Stomach (tissue), 19 donors: ENCODE measurements at places on chromosomes 12 and 14.

DNA sequence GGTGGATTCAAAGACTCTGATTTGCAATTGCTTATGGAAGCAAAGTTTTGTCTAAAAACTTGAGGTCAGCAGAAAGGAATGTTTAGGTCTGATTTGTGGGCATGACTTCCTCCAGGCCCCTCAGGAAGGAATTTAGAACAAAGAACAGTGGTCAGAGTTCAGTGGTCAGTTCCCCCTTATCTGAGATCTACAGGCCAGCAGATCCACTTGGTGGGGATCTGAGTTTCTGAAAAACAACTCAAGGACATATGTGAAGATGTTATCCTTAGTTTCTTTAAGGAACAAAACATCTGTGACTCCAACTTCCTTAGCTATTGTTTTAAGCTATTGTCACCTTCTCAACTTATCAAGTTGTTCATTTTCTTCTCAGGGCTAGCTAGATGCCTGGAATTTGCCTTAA, 28.0 kb upstream of the NAA30 start:
- no peaks in the 10 kb centered on the region for H3K36me3 ChIP-seq
- H3K27ac ChIP-seq = no peak overlapping the region
- no peak overlapping the region for H3K4me3 ChIP-seq
- H3K27me3 ChIP-seq = peaks cover 11% of the 10 kb centered on the region

DNA sequence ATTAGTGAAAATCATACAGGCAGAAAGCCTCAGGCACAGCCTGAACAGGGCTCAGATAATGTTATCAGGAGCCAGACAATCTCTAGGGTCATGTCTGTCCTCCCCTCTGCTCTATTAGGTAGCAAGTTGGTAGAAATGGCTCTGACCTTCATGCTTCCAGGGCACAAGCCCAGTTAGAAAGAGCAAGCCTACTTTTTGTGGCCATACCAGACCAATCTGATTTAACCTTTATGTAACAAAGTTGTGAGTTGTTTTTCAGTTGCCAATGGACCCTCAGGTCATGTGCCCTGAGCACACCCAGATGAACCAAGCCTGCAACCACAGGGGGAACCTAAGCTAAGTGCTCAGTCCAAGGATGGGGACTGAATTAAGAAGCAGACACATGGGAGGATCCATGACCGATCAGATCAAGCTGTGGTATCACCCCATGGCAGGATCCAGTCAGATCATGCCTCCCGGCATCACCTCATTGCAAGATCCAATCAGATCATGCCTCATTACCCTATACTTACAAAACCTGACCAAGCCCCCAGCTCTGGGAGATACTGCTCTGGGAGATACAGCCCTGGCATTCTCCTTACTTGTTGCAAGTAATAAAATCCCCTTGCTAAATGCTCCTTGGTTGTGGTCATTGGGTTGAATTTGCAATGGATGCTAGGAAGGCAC, 18.8 kb upstream of the HIGD1C start:
- DNase-seq = no peak
- H3K27ac ChIP-seq = peak overlapping the region; percentile 69
- H3K36me3 ChIP-seq = peaks cover 12% of the 10 kb centered on the region
- H3K4me1 ChIP-seq = peaks cover 84% of the 10 kb centered on the region

DNA sequence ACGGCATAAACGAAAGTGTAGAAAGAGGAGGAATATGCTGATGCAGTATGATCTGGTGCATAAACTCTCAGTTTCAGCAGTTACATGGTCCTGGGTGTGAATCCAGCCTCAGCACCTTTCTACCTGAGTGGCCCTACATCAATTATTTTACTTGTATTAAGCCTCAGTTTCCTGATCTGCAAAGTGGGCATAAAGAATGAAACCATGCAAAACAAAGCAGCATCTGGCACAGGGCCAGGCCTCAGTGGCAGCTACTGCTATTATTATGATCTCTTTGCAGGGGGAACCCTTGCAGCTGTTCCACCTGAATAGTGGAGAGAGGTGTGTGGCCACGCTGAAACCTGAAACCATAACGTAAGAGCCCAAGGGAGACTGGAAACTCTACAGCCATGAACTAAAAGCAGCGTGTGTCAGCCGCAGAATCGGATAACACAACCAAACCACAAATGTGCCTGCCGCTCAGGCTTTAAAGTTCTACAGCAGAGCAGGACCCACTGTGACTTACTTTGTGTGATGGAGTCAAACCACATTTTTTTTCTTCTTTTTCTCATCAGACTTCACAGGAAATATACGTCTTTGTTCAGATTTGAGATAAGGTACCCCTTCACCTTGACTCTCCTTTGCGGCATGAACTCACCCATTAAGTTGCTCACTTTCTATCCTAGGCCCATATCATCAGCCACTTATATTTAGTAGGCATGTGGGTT, 29.2 kb upstream of the FOS start:
- H3K27ac ChIP-seq = no peak overlapping the region
- peaks cover 19% of the 10 kb centered on the region for H3K4me1 ChIP-seq
- H3K36me3 ChIP-seq = no peaks in the 10 kb centered on the region
- H3K27me3 ChIP-seq = no peaks in the 10 kb centered on the region
- no peak overlapping the region for H3K4me3 ChIP-seq
- peak; percentile 59 for DNase-seq

DNA sequence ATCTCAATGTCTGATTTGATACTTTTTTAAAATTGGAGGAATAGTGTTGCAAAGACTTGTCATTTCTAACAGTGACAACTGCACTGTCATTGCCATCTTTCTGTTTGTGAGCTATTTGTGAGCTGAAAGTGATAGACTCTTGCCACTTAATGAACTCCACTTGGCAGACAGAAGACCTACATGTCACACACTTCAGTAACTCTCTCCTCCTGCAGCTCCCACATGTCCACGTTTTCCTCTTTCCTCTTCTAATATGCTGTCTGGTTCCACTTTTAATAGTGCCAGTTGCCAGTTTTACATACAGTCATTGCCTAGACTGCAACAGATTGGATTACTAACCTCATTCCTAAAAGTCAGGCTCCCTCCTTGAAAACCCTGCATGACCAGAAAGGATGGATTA, 121.5 kb downstream of the CAPZA3 start:
- no peaks in the 10 kb centered on the region for H3K27me3 ChIP-seq
- H3K36me3 ChIP-seq = no peaks in the 10 kb centered on the region
- no peak overlapping the region for H3K4me3 ChIP-seq
- DNase-seq = no peak
- H3K27ac ChIP-seq = no peak overlapping the region

DNA sequence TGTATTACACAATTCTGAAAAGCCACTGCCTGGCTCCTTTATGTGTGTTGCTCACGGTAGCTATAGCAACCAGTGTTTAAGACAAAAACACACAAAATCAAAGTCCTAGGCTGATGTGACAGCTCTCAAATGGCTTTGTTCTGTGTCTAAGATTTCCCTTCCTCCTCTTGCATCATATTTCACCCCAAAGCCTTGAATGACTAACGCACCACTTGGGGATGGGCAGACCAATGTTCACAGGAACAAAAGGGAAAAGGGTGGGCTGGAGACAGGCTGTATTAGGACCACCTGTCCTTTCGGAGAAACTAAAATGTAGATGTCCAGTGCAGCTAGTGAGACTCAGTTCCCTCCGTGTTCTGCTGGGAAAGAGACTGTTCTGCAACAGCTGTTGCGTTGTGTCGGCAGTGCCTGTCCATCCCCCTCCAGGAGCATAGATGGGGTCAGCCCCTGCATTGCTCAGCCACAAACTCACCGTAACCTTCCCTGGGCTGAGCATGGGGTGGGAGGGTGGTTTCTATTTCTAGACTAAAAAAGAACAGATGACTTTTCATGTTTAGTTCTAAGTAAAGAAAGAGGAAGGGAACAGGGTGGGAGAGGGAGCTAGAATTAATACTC, 26.8 kb upstream of the DAAM1 start:
- H3K27me3 ChIP-seq = no peaks in the 10 kb centered on the region
- no peaks in the 10 kb centered on the region for H3K36me3 ChIP-seq
- DNase-seq = no peak
- no peak overlapping the region for H3K4me3 ChIP-seq
- H3K27ac ChIP-seq = no peak overlapping the region

GRCh38 chr12:102510463-102510862, 30.1 kb upstream of the IGF1 start:
- H3K27ac ChIP-seq = no peak overlapping the region
- no peaks in the 10 kb centered on the region for H3K4me1 ChIP-seq
- H3K36me3 ChIP-seq = no peaks in the 10 kb centered on the region
- no peak for DNase-seq
- no peak overlapping the region for H3K4me3 ChIP-seq
- H3K27me3 ChIP-seq = no peaks in the 10 kb centered on the region
